ENCODE measurements at places on chromosomes 1 and 21.

DNA sequence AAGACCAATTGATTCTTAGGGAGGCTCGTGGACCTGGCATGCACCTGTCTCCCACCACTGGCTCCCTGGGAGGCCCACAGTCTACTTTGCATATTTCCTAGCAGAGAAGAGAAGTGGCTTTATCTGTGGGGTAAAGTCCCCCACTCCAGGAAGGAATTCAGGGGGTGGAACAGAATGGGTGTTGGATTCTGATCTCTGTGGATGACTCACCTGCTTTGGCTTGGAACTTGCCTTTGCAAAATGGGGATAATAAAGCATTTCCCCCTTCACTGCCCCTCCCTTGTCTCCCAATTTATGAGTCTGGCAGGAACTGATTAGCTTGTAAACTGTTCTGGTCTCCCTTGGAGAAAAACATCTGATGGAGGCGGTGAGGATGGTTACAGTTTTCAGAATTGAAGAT, 21.2 kb upstream of the OTUD3 start:
- DNase-seq = peak; percentile 18

- DNase-seq = no peak
Observed at GRCh38 chr21:31531967-31532366, 127.5 kb upstream of the SOD1 start.

DNA sequence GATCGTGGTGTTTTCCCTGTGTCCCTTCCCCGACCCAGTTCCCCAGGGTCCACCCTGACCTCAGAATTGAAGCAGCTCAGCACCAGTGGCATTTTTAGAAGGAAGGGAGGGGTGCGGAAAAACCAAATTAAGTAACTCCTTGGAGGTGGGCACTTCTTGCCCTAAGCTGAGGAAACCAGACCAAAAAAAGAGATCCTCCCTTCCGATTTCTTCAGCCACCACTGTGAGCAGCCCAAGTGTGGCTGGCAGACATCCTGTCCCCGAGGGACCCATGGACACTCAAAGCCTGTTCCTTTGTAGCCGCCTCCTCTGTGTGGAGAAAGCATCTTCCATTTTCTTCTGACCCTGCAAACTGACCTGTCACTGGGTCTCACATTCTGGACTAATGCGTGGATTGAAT, 31.3 kb downstream of the KIRREL1 start:
- DNase-seq = no peak

DNA sequence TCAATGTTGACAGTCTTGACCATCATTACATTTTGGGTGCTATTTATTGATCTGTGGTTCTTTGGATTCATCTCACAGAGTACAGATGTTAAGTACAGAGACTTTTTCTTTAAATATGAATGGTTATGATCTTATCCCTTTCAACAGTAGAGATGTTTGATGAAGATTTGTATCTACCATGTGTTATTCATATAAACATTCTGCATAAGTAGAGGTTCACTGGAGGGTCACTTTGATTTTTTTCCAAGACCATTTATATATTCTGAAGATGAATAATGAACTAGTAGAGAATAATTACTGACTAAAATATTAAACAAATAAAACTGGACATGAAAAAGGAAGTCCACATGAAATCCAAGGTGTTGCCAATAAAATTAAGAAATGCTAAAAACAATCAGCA, 28.6 kb upstream of the HUNK start:
- DNase-seq = no peak

GRCh38 chr1:183807549-183808168, 2.7 kb downstream of the RGL1 start:
- DNase-seq = peak; percentile 54

Data from brain microvascular endothelial cell (primary cell).